NCI-H2171 treated with DMSO at 0.1 percent for 48 hours (cell line): ENCODE measurements at places on chromosomes 16 and 17.
A peak's percentile ranks its signal among the peaks of the same experiment; 100 is the strongest.

GRCh38 chr16:29816694-29817441 is 916 bp downstream of the PAGR1 start:
- peak; percentile 80 for DNase-seq

DNA sequence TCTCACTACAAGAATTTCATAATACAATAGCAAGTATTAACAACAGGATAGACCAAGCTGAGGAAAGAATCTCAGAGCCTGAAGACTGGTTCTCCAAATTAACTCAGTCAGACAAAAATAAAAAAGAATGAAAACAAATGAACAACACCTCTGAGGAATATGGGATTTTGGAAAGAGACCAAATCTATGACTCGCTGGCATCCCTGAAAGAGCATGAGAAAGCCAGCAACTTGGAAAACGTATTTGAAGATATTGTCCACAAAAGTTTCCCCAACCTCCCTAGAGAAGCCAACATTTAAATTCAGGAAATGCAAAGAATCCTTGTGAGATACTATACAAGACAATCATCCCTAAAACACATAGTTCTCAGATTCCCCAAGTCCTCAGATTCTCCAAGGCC is 20.9 kb downstream of the NLRP1 start:
- no peak for DNase-seq

- DNase-seq = peak; percentile 53
Observed at GRCh38 chr16:88509749-88510069, 56.6 kb downstream of the ZFPM1 start.

DNA sequence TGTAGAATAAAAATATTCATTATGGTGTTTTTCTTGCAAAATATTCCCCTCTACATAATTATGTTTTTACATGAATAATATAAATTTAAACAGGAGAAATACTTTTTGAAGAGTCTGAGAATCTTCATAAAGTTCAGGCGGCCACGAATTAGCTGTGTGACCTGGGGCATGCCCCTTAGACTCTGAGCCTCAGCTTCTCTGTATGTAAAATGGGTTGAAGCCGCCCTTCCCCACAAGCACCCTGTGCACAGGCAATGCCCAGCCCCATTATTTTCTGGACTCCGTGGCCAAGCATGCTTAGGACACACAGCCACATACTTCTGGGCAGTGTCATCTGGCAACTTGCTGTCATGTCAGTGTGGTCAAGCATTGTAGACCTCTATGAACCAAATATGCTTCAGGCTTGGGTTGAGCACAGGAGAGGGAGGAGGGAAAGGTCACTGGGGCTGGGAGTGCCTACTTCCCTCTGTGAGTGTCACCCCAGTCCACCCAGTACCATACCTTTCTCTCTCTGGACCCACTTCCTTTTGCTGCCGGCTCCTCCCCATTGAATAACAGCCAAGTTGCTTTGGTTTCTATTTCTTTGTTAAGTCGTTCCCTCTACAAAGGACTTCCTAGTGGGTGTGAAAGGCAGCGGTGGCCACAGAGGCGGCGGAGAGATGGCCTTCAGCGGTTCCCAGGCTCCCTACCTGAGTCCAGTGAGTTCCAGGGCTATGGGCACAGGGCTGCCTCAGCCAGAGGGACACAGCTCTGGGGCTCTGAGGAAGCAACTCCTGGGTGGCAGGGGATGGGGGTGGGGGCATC is at the start of gene LGALS9:
Gene LGALS9 (plus strand): TSS at position 582 of the 804 bp plus-strand sequence. CDS start 78 bp downstream, at position 660.
- no peak for DNase-seq

DNA sequence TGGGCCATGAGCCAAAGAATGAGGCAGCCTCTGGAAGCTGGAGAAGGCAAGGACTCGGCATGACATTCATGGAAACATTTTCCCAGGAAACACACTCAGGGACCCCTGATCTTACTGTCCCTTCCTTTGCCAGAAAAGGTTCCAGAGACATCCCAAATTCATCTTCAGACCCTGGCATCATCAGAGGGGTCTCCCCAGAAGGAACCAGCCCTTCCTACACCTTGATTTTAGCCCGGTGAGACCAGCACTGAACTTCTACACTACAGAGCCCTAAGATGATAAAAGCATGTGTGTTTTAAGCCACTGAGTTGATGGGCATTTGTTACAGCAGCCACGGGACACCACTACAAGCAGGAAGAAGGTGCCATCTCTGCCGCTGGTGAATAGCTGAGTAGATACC is 262.3 kb downstream of the C16orf95 start:
- no peak for DNase-seq

- no peak for DNase-seq
Observed at GRCh38 chr16:12050361-12050760, 73.8 kb downstream of the SNX29 start.

DNA sequence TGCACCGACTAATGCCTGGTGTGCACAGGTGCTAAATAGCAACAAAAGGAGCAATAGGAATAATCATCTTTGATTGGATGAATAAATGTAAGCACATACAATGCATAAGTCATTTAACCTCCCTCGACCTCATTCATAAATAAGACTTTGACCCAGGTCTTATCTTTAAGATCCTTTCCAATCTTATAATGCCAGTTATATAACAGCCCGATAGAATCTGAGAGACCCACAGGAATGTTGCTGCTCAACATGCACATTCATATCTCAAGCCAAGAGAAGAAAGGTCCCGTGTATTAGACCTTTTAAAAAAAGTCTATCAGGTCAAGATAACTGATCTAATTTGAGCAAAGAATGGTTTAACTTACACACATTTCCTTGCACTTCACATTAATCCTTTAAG is 146.8 kb upstream of the SOX9 start:
- DNase-seq = no peak

- no peak for DNase-seq
Observed at GRCh38 chr16:49442805-49443204, 69.2 kb downstream of the C16orf78 start.

DNA sequence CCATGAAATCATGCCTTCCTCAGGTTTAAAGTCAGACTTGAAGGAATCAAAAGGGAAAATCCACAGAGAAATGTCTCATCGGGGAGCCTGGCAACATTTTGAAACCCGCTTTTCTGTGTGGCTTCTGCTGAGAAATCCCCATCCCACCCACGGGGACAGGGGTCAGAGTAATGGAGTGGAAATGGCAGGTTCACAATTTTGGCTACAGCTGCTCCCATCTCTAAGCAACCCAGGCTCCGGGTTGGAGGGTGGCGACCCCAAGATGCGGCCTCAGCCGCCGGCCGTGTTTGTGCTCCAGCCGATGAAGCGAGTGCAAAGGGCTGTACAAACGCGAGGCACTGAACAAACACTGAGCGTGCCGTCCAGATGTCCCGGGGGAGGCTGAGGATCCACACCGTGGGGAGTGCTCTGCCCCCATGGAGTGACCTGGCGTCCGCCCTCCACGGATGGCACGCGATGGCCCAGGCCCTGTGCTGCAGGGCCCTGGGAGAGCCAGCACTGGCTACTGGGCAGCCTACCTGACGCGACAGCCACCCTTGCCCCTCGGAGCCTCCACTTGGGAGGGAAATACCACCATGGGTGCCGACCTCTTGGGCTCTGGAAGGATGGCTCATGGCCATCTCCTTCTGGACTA is 22.2 kb downstream of the SLC43A2 start:
- no peak for DNase-seq

- DNase-seq = peak; percentile 47
Observed at GRCh38 chr17:80773243-80773991, 218.2 kb upstream of the CHMP6 start.

DNA sequence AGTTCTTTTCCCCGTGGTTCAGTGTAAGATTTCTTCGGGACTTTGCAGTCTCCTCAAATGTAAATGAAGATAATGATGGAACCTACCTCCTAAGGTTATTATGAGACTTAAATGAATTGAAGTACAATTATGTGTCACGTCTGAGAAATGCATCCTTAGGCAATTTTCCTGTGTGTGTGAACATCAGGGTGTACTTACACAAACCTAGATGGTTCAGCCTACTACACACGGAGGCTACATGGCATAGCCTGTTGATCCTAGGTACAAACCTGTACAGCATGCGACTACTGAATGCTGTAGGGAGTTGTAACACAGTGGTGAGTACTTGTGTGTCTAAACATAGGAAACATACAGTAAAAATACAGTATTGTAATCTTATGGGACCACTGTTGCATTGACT is 1.1 kb upstream of the FAM20A start:
- DNase-seq = no peak

DNA sequence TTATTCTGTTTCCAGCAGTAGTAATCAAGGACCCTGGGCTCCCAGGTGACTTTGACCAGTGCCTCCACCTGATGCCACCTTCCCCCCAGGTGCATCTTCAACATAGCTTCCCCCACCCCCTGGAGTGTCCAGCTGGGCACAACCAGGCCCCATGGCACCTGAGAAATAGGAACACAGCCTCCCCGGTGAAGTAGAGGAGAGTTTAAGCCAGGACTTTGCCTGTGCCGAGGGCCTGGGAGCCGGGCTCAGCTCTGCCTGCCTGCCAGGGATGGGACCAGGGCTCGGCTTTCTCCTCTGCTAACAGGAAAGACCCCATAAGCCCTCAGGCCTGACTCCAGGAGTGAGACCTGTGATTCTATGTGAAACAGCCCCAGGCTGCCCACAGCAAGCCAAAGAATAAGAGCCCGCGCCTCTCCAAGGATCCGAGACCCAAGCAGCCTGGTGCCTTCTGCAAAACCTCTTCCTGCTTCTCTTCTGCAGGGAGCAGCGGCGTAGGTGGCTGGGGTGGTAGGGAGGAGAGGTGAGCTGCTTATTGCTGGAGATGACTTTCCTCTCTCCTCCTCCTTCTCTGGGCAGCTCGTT is 16.4 kb upstream of the RBFOX3 start:
- DNase-seq = no peak

- DNase-seq = no peak
Observed at GRCh38 chr17:57916925-57917858, 38.0 kb downstream of the CUEDC1 start.

- DNase-seq = no peak
Observed at GRCh38 chr17:42251115-42251514, 25.1 kb downstream of the STAT5B start.

- no peak for DNase-seq
Observed at GRCh38 chr17:38796451-38797157, 2.8 kb downstream of the PIP4K2B start.

GRCh38 chr17:68719431-68719830 is 118.3 kb upstream of the FAM20A start:
- DNase-seq = no peak

GRCh38 chr17:33838281-33838680 is 416.8 kb upstream of the CCL2 start:
- no peak for DNase-seq

- no peak for DNase-seq
Observed at GRCh38 chr17:6365200-6365943, 69.5 kb downstream of the AIPL1 start.

DNA sequence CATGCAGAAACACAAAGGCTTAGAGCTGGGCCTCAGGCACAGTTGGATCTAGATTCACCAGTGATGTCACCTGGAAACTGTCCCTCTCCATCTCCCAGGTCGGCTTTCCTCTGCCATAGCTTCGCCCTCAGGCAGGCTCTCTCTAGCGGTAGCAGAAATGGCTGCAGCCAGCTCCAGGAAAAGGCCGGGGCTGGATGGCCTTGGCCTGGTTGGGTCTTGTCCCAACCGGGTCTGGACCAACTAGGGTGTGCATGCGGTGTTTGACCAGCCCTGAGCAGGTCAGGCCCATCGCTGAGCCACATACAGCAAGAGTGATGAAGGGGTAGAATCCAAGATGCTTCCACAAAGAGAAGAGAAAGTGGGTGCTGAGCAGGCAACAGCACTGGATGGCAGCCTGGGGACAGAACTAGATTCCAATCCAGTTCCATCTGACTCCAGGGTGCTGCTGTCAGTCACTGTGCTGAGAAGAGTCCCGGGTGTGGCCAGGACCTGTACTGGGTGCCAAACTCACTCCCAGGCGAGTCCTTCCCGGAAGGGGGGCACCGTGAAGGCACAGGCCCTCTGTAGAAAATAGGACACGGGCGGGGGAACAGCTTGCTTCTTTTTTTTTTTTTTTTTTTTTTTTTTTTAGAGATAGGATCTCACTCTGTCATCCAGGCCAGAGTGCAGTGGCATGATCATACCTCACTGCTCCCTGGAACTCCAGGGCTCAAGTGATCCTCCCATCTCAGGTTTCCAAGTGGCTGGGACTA is 51.8 kb downstream of the SOCS3 start:
- DNase-seq = peak; percentile 71

GRCh38 chr16:69404275-69404805 is 18.5 kb upstream of the TERF2 start:
- no peak for DNase-seq

DNA sequence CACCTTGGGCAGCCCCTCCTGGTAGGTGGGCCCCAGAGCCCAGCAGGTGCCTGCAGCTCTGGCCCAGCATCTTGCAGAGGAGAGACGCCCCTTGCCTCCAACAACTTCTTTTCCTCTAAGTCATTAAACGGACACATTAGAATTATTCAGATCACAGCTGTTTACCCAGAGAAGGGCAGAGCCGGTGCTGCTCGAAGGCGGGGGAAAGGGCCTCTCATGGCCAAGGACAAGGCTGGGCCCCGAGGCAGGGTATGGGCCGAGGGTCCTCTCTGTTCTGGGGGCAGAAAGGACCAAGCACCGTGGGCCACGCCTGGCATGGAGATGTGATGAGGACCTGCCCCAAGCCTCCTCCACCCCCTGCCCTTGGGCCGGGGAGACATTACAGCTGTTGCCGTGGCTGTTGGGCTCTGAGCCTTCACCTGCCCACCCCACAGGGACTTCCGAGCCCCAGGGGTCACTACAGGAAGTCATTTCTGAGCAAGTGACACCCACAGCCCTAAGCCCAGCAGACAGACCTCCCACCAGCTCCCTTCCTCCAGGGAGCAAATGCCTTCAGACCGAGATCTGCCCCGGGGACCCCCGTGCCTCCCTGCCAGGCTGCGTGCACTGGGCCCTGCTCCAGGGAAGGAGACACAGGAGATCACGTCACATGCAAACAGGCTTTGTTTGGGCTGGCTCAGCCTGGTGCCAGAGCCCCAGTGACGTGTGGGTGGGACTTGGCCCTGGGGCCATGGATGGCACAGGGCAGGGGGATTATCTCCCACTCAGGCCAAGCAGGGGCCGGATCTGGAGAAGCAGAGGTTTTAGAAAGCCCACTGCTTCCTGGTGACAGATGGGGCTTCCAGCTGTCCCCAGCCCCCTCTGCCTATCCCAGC is 699 bp upstream of the PVALEF start:
- peak; percentile 42 for DNase-seq

DNA sequence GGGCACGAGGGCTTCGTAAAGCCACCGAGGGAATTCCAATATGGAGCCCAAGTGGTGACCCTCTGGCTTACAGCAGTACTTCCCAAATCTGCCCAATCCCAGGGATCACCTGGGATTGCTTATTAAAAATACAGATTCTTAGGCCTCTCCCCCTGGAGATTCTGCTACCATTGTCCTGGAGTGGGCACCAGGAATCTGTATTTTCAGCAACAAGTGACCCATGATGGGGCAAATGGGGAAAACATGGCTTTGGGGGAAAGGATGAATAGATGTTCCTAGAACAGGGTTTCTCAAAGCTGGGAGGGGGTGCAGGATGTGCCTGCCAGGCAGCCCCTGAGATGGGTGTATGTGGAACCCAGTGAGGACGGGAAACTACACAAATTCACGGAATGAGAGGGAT is 40.6 kb downstream of the EMP2 start:
- DNase-seq = no peak

- DNase-seq = no peak
Observed at GRCh38 chr17:7468804-7469389, 10.5 kb downstream of the ZBTB4 start.
